ENCODE measurements at places on chromosomes 13 and 19.

DNA sequence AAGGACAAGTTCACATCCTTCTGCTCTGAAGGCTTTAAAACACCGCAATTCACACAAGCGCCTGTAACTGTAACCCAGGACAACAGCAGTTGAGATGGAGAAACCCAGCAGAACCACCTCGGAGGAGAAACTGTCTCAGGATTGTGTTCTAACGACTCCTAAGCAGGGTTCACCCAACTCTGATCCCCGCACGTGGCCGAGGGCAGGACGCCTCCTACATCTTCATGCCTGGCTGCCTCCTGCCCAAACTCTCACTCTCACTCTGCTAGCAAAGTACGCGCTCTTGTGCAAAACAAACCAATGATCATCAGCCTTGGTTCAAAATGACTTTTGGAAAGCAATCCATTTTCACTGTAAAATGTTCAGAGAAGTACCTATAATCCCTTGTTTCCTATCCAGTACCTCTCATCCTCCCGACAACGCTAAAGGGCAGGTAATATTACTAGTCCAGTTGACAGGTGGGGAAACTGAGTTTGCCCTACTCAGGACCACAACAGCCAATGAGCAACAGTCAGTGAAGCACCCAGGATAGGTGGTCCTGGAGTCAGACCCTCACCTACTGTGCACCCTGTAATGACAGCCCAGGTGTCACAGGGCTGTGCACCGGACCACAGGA lies 25.6 kb downstream of the EPS15L1 start:
- DNase-seq = no peak

- DNase-seq = no peak
Measured at GRCh38 chr13:60435762-60436374, 38.8 kb downstream of the TDRD3 start.

DNA sequence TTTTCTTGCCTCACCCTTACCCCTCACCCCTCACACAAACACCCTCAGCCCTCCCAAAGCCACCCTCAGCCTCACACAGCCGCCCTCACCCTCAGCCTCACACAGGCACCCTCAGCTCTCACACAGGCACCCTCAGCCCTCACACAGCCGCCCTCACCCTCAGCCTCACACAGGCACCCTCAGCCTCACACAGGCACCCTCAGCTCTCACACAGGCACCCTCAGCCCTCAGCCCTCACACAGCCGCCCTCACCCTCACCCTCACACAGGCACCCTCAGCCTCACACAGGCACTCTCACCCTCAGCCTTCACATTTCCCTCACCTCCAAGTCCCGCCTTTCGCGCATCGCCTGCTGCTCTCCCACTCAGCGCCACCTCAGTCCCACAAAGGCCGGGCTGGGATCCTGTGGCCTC lies 287 bp upstream of the ZSCAN22 start:
- no peak for DNase-seq

- no peak for DNase-seq
Measured at GRCh38 chr13:100098445-100099116, 9.7 kb downstream of the PCCA start.

GRCh38 chr19:645912-646778 lies 6.5 kb downstream of the FGF22 start:
- DNase-seq = no peak

- peak; percentile 43 for DNase-seq
Measured at GRCh38 chr19:47157431-47158321, 27.0 kb downstream of the SAE1 start.

DNA sequence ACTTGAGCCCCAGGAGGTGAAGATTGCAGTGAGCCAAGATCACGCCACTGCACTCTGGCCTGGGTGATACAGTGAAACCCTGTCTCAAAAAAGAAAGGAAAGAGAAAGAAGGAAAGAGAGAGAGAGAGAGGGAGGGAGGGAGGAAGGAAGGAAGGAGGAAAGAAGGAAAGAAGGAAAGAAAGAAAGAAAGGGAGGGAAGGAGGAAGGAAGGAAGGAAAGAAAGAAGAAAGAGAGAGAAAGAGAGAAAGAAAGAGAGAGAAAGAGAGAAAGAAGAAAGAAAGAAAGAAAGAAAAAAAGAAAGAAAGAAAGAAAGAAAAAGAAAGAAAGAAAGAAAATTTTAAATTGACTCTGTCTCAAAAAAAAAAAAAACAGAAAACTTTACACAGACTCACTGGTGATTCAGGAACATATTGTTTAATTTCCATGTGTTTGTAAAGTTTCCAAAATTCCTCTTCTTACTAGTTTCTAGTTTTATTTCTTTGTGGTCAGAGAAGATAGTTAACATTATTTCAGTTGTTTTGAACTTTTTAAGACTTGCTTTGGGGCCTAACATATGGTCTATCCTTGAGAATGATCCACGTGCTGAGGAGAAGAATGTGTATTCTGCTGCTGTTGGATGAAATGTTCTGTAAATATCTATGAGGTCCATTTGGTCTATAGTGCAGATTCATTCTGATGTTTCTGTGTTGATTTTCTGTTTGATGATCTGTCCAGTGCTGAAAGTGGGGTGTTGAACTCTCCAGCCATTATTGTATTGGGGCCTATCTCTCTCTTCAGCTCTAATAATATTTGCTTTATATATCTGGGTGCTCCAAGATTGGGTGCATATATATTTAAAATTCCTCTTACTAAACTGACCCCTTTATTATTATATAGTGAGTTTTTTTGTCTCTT lies 204.4 kb upstream of the SERP2 start:
- no peak for DNase-seq

DNA sequence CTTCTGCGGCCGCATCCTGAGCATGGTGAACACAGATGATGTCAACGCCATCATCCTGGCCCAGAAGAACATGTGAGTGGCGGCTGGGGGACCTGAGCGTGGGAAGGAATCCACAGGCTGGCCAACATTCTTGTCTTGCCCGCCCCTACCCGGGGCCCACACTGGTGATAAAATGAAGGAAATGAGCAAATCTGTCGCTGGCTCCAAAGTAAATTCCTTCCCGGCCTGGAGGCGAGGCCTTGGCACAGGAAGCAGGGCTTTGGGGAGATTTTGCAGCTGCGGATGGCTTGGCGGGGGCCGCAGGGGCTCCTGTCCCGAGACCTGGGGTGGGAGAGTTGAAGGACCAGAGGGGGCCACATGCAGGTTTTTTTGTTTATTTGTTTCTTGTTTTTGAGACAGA lies 4.4 kb downstream of the KXD1 start:
- DNase-seq = no peak

- DNase-seq = no peak
Measured at GRCh38 chr19:28502879-28503734, 709.8 kb downstream of the UQCRFS1 start.

GRCh38 chr13:113776231-113777125 lies 17.5 kb downstream of the TMEM255B start:
- DNase-seq = no peak

GRCh38 chr19:47099576-47100050 lies 14.0 kb downstream of the ZC3H4 start:
- no peak for DNase-seq

GRCh38 chr19:11067356-11068113 lies 21.7 kb upstream of the LDLR start:
- peak; percentile 26 for DNase-seq

DNA sequence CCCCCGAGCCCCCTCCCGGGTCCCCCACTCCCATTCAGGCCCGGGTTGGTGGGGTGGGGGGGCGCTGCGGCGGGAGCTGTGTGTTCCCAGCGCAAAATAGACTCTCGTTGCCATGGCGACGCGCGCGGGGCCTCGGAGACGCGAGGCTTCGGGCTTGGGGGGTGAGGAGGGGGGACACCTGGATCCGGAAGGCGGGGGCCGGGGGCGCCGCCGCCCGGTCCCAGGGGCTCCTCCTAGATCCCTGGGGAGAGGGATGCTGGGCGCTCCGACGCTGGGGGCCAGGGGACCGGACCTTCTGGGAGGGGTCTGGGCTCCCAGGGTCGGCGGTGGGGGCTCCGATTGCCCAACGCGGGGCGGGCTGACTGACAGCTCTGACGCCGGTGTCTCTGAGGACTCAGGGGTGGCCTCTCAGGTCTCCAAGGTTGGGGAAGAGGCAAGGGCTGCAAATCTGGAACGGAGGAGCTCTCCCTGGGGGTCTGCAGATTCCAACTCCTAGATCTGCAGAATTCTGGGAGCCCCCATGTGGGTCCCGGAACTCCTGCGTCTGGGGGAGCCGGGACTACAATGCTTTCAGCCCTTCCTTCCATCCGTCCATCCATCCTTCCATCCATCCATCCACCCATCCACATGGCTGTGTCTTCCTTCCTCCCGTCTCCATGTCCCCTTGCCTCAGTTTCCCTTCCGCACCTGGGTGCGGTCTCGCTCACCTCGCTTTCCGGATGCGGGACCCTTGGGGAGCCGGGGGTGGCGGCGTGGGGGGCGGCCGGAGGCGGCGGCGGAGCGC lies 9.1 kb upstream of the SHISA7 start:
- DNase-seq = no peak

- no peak for DNase-seq
Measured at GRCh38 chr13:46126056-46126455, 21.2 kb upstream of the CPB2 start.

DNA sequence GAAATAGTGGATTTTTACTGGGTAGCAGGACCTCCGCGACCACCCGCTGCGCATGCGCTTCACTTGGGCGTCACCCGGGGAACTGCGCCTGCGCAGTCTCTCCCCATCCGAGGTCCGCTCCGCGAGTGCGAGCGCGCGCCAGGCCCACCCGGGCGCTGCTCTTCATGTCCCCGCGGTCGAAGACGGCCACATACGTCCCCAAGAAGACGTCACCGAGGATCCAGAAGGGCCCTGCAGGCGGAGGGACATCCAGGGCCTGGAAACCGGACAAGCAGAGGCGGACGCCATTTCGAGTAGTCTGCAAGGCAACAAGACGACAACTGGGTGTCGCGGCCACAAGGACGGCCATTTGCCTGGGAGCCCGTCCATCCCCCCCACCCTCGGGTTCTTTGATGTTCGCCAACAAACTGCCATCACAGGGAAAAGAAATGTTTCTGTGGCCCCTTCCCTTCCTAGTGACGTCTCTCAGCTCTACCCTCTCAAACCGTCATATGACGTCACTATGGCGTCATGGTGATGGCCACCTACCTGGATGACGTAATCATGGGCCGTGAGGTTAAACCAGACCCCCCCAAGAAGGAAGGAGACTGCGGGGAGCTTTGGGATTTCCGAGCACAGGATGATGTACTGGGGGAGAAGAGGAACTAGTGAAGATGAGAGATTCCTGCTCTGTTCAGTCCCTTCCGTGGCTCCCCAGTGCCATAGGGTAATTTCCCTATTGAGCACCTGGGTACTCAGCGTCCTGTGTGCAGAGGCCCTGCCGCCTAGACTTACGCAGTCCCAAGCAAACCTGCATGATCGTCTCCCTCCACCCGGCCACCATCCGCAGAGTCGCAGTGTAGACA lies 6.7 kb downstream of the NAPSA start:
- DNase-seq = no peak

DNA sequence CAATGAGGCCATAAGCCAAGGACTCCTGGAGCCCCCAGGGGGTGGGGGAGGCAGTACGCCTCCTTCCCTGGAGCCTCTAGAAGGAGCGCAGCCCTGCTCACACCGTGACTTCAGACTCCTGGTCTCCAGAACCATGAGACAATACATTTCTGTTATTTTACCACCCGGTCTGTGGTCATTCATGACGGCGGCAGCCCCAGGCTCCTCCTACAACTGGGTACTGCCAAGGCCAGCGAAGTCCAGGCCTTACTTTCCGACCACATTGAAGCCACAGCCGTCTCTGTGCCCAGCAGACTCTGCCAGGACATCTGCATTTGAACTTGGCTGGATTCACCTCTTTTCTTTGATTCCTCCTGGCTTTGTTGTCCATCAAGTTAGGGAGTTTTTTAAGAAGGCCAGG lies 10.5 kb downstream of the GNG7 start:
- DNase-seq = no peak

DNA sequence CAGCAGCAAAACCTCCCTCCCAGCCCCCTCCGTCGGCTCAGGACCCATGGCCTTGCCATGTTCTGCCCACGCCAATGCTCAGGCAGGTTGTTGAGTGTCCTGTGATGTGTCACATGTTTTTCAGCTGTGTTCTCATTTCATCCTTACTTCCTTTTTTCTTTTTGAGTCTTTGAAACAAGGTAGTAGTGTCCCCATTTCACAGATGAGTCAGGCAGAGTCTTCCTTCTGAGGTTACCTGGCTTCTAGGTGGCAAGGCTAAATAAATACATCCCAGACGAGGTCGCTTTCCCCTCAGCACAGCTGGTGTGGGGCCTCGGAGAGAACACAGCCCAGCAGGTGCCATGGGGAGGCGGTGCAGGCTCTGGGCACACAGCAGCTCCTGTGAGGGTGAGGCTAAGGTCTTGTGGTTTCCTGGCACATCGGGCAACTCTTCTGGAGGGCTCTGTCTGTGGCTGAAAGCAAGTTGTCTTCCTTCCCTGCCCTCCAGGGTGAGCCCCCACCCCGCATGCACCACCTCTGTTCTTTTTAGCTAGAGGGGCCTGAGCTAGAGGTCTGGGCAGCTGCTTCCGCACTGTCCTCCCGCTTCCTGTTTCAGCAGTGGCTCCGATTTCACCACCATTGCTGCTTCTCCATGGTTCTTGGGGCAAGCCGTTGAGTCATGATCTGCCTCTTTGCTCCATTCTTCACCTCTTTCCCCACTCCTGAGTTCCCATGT lies 15.1 kb downstream of the PRAM1 start:
- no peak for DNase-seq

GRCh38 chr19:51965583-51965982 lies 21.1 kb downstream of the ZNF350 start:
- no peak for DNase-seq

GRCh38 chr13:93343097-93343496 lies 116.5 kb downstream of the GPC6 start:
- no peak for DNase-seq

DNA sequence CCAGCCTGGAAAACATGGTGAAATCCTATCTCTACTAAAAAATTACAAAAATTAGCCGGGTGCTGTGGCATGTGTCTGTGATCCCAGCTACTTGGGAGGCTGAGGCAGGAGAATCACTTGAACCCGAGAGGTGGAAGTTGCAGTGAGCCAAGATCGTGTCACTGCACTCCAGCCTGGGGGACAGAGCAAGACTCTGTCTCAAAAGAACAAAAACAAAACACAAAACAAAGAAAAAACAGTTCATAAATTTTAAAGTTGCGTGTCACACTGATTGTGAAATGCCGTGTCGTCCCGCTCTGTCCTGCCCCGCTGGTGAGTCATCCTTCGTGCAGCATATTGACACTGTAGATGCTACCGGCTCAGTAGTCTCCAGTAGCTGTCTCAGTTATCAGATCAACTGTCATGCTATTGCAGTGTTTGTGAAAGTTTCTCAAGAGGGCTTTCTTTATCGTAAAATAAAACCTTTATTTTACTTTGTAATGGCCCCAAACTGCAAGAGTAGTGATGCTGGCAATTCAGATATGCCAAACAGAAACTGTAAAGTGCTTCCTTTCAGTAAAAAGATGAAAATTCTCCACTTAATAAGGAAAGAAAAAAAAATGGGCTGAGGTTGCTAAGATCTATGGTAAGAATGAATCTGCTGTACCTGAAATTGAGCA lies 36.4 kb upstream of the IGFL1 start:
- peak; percentile 92 for DNase-seq

- DNase-seq = peak; percentile 87
Measured at GRCh38 chr19:4057931-4058692, 8.6 kb downstream of the ZBTB7A start.

DNA sequence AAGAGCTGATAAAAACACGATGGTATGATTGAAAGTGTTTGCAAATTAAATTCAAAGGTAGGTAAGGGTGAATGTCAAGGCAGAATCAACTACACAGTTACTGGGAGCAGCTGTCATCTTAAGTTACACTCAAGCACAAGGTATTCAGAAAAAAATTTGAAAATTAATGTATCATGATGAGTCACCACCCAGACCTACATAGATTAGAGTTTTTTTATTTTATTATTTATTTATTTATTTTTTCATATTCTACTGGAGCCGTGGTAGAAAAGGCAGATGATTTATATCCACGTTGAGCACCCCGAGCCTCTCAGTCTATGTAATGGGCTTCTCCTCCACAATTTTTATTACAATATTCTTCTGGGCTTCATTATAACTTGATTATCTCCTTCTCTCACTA lies 728.9 kb upstream of the ARGLU1 start:
- peak; percentile 62 for DNase-seq

Data from epithelial cell of esophagus (primary cell).